Stimulated activated CD4-positive, alpha-beta T cell treated with anti-CD3 and anti-CD28 coated beads, Interleukin-12 subunit alpha, Interleukin-12 subunit beta, amount 100 ng/mL, for 48 hours (primary cell): ENCODE measurements at places on chromosomes 16 and 17.

GRCh38 chr17:64306850-64307463 is 43.9 kb upstream of the TEX2 start:
- peak; percentile 53 for DNase-seq

- DNase-seq, result no peak
Measured at GRCh38 chr17:20922128-20922670, 120.6 kb downstream of the USP22 start.

- DNase-seq, result no peak
Measured at GRCh38 chr16:10922328-10923145, 19.7 kb downstream of the DEXI start.

GRCh38 chr16:12236589-12236988 is 260.1 kb downstream of the SNX29 start:
- DNase-seq, result no peak

DNA sequence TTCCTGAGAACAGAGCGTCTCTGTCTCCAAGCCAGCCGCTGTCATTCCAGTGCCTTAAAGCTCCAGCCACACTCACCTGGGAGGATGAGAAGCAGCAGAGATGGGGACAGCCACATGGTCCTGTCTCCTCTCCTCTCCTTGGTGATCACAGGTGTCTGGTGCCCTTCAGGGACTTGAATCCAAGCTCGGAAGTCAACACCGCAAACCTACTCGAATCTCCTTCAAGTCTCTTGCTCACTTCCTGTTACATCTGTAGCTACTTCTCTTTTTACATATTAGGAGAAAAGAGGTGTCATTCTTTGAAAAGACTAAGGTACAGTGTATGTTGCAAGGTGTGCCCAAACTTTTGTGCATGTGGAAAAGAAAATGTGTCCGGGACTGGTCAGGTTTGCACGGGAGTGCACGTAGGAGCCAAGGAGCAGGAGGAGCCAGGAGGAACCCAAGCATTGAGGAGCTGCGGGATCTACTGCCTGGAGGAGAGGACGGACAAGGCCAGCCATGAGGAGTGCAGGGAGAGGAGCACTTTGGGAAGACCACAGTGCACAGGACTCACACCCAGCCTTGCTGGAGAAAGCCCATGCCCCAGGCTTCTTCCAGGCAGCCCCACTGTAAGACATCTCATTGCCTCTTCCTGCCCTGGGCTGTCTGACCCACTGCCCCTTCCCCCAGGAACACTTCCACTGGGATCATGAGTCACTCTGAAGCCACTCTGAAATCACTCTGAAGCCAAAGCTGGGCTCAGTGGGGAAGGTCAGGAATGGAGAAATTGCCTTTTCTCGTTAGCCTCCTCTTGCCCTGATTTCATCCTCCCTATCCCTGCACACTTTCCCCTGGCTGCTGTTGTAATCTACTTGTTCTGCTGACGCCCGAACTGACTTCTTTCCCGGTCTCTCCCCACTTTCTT is at the start of gene CD300LD:
CD300LD (minus strand) TSS at position 197 of the 904 bp plus-strand sequence; CDS start at position 116, 81 bp downstream.
- no peak for DNase-seq

- DNase-seq, result no peak
Measured at GRCh38 chr17:28935744-28936460, 15.4 kb downstream of the PHF12 start.

DNA sequence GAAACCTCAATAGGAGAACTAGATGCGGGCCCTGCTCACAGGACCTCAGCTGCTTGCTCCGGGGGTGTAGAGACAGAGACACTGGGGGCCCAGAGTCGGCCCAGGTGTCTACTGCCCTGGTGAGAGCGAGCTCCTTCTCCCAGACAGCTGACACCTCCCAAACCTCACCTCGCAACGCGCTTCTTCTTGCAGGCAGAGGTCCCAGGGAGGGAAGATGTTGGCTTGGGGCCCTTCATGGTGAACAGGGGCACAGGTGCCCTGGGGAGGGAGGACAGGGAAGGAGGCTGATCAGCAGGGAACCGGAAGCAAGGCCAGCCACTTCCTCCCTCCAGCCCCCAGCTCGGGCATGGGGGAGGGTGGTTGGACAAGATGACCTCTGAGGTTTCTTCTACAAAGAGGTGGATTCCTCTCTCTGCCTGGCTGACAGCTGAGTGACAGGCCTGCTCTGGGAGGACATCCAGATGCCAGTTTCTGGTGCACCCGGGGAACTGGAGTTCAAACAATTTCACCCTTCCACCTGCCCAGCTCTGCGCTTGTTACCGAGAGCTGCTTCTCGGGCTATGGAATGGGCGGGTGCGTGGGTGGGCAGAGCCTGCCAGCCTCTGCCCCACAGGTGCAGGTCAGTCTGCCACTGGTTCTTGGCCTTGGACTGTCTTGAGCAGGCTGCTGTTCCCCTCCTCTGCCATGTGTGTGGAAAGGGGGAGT is 11.7 kb upstream of the GFAP start:
- no peak for DNase-seq

DNA sequence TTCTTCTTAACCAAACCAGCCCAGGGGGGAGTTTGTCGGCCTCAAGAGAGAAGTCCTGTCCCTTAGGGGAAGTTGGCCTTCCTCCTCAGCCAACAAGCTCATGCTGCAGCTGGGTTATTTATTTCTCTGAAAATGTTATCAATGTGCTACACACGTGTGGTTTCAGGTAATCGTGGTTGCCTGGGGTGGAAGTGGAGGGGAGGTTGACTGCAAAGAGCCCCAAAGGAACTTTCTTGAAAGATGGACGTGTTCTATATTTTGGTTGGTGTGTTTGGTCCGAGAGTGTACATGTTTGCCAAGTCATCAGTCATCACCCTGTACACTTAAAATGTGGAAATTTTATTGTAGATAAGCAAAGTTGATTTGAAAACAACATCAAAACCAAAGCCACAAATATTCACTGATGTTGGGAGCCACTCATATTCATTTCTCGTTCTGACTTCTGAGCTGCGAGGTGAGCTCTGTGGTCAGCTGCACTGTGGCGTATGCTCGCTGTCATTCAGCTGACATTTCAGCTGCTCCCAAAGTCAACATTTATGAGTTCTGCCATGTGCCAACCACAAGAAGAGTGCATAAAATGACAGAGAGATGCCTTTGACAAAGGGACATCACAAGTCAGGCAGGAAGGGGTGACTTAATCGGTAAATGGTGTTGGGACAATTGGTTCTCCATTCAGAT is 26.5 kb upstream of the ADGRG1 start:
- peak; percentile 38 for DNase-seq

GRCh38 chr16:55189682-55190636 is 134.0 kb upstream of the IRX6 start:
- DNase-seq, result no peak

- no peak for DNase-seq
Measured at GRCh38 chr16:84036982-84037425, 5.6 kb downstream of the SLC38A8 start.

- no peak for DNase-seq
Measured at GRCh38 chr16:75011634-75012307, 12.9 kb downstream of the ZNRF1 start.

- DNase-seq, result no peak
Measured at GRCh38 chr16:3266873-3267537, 10.6 kb upstream of the MEFV start.

- DNase-seq, result no peak
Measured at GRCh38 chr16:80337786-80338185, 203.0 kb upstream of the DYNLRB2 start.

DNA sequence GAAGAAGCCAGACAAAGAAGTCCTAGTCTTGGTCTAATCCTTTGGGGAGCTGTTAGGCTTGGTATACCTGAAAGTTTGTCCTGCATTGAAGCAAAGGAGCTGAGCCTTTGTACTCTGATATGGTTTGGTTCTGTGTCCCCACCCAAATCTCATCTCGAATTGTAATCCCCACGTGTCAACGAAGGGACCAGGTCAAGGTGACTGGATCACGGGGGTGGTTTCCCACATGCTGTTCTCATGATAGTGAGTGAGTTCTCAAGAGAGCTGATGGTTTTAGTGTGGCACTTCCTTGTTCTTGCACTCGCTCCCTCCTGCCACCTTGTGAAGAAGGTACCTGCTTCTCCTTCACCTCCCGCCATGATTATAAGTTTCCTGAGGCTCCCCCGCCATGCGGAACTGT is 33.6 kb downstream of the FAM20A start:
- DNase-seq, result no peak

DNA sequence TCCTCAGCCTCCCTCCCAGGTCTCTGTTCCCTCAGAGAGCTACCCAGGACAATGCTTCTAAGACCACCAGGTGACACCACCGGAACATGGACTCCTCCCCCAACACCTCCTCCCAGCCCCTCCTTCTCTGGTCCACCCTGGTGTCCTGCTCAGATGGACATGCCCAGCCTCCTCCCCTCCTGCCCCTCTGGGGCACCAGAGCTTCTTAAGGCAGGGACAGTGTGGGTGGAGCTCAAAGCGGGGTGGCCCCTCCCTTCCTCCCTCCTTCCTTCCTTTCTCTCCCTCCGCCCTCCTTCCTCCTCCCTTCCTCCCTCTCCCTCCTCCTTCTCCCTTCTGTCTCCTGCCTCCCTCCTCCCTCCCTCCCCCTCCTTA is 22.7 kb downstream of the TRPV3 start:
- no peak for DNase-seq

DNA sequence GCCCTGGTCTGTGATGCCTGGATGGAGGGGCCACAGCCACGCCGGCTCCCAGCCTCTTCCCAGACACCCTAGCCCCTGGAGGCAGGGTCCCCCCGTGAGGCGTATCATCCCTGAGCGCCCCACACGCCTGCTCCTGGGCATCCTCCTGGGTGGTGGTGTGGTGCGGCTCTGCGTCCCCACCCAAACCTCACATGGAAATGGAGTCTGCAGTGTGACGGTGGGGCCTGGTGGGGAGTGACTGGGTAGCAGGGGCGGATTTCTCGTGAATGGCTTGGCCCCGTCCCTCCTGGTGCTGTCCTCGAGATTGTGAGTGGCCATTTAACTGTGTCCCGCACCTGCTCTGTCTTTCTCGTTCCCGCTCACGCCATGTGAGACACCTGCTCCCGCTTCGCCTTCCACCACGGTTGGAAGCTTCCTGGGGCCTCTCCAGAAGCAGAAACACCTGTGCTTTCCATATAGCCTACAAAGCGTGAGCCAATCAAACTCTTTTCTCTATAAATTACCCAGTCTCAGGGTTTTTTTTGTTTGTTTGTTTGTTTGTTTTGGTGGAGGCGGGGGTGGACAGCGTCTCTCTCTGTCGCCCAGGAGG is 5.9 kb upstream of the SSTR5 start:
- DNase-seq, result no peak

DNA sequence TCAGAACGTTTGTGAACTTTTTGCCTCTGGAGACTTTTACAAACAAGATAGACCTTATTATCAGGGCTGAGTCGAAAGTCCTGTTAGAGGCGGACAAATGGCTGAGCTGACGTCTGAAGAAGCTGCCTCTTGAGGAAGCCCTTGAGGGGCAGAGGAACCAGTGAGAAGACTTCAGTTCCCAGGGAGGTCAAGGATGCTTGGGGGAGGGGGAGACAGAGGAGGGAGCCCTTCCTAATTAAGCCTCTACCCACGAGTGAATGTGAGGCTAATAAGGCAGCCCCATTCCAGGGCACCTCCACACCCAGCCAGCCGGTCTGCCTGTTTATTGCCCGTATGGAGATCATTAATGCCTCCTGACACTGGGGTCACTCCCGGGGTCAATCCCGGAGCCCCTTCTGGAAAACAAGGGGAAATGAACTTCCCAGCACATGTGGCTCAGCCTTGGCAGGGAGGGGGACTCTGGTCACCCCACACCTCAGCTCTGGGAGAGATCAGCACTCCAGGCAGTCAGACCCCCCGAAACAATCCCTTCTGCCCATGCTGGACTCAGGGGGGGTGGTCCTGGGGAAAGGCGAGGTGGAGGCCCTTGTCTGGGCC is 9.2 kb upstream of the TBX4 start:
- DNase-seq, result no peak

DNA sequence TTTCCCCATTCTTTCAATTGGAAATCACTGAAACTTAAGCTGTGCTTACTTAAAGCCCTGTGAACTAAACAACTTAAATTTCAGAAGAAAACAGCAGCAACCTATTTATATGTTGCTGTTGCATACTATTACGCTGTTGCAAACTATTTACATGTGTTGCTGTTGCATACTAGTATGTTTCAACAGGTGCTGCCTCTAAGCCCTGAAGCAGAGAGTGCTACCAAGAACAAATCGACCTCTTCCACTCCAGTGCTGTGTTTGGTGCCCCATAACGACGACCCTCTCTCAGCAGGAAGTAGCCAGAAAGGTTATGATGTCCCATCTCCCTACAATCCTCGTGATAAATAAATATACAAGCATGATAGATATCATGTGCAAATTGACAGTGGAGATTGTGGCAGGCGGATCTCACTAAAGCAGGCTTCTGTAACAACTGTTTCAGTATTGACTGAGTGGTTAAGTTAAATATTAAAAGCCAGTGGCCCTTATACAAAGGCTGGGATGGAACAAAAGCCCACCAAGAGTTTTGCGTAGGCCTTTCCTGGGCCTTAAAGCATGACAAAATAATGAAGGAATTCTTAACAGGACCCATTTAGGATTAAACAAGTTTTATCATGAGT is 5.7 kb upstream of the SCPEP1 start:
- DNase-seq, result no peak

DNA sequence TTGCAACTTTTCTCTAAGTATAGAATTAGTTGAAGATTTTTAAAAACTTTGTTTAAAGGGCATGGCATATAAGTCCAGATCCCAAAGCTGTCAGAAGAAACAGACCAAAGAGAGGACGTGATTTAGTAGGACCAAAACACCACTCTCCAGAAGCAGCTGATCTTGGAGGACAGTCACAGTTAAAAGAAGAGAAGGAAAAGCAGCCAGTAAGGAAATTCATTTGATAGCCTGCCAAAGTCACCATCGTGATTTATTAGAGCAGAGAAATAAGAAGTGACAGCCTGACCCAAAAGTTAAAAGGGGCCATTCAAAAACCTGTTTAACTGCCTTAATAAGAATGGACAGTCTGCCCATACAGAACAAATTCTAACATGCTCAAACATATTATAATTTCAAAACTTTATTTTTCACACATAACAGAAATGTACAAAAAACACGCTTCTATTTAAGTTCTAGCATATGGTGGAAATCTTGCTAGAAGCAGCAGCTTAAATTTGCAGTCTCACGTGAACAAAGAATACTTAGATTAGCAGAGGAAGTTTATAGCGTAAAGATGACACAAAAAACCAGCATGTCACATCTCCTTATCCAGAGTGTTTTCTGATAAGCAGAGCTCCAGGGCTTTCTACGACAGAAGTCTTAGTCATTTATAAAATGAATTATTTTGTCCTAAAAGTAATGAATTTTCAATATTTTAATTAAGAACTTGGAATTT is 37.2 kb downstream of the TXNDC11 start:
- DNase-seq, result no peak

DNA sequence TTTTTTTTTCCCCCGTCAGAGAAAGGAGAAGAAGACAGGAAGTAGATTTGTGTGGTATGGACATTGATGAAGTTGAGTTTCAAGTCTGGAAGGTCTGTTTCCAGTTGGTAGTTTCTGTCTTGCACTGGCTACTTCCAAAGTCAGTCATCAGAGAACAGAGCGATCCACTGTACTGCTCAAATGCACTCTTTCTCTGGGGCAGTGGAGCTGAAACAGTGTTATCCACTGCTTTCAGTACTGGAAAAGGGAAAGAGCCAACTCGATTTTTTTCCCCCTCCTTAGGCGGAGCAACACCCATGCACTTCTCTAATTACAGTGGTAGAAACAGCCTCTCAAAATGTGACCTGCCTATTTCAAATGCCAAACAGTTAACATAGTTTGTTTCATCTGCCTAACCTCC is 7.4 kb downstream of the PRKCA start:
- no peak for DNase-seq
